NCI-H1092 (cell line): ENCODE measurements at places on chromosomes 1 and 21.
A peak's percentile ranks its signal among the peaks of the same experiment; 100 is the strongest.

- no peak for DNase-seq
These were observed 67.3 kb downstream of the SLC35F3 start for GRCh38 chr1:233971753-233972152.

DNA sequence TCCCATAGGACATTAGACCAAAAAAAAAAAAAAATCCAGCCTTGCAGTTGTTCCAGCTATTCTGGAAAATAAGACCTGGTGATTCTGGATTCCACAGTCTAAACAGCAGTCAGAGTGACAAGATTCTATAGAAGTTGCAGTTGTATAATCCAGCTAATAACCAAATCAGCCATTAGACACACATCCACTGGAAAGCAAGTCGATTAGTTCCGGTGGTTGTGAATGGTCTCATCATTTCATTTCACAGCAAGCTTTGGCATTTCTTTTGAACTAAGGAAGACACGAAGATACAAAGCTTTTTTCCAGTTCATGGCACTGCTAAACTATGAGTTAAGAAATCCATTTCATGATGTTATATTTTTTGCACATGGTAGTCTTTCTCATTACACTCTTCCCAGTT is 54.4 kb upstream of the FAM89A start:
- DNase-seq: no peak

DNA sequence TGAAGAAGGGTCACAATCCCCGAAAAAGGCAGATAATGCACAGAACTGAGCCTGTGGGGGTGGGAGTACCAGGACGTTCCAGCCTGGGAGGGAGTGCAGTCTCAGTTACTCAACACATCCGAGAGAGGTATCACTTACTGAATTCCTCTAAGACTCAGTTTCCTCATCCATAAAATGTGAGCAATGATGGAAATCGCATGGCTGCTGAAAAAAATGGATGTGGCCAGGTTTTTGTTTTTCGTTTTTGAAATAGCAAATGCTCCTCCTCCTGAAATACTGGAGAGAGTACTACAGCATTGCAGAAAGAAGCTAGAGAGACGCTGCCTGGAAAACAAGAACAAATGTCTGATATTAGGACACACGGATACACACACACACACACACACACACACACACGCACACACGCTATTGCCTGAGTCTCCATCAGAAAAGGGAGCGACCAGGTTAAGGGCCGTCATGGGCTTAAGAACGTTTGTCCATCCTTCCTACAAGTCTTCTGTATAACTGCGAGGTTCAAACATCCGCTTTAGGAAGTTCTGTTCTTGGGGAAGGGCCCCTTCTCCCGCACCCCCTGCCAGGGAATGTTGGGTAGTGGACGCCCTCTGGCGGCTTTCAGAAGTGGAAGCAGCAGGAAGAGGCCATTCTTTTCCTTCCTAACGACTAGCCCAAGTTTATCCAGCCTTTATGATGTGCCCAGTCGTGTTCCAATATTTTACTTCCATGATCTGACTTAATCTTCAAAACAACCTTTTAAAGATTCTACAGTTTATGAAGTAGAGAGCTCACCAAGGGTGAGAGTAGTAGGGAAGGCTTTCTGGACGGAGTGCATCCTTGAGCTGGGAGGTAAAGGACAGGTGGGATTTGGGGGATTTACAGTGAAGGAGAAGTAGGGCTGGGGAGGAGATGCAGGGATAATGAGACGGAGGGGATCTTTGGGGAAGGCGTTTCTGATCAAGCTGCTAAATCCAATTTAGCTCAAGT is 699 bp upstream of the NES start:
- DNase-seq: peak; percentile 30

- DNase-seq: no peak
These were observed 4.1 kb downstream of the RGS18 start for GRCh38 chr1:192162376-192162775.

DNA sequence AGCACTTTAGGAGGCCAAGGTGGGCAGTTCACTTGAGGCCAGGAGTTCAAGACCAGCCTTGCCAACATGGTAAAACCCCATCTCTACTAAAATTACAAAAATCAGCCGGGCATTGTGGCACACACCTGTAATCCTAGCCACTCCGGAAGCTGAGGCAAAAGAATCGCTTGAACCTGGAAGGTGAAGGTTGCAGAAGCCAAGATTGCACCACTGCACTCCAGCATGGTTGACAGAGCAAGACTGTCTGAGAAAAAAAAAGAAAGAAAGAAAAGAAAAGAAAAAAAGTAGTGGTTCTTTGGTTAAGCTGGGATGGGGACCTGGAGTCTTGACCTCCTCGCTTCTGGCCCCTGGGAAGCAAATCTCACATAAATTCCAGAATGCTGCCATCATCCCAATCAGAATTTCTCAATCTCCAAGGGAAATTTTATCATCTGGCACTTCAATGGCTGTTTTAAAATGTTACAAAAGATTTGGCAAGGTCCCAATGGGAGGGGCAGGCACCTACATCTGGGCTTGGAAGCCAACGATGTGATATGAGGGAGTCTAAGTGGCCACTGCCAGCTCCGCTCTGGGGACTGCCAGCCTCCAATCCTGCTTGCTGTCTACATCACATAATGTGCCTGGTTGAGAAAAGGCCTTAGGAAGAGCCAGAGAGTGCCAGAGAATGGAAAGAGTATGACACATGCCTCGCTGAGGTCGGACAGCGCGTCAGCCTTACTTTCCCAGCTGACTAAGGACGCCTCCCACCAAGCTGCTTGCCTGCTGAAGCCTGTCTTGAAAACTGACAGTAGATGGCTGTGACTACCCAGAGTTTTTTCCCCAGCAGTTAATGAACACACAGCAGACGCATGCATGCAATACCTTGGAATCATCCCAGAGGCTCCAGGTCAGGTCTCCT is 42.1 kb upstream of the SRP9 start:
- DNase-seq: peak; percentile 22

DNA sequence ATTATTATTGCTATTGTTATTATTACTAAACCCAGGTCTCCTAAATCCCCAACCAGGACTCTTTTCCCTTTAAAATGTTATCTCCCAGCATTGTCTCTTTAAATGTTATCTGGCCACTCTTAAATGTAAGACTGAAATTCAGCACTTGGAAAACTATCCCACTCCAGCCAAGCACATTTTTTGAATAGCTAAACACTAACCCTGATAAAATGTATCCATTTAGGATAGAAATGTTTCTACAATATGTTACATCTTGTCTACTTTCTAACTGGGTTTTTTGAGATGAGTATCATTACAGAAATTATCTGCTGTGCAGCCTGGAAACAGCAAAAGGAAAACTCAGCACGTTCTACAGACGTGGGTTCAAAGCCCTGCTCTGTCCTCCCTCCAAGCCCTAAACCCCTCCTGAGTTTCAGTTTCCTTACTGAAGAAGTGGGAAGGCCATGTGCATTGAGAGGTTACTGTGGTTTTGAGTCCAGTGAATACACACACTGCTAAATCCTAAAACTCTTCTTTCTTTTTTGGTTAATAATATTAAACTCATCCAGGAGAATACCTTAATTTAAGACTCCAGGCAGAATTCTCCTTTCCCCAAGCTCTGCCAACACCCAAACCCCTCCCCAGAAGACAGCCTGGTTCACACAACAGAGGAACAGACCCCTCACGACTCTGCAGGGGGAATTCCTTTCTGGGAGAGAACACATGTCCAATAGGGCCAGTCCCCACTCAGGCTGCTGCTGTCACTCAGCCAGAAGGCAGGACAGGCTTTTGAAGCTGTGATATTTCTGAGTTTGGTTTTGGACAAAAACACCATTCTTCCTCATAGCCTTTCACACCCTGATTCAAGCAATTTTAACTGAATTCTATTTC is 41.9 kb downstream of the HIVEP3 start:
- DNase-seq: no peak

DNA sequence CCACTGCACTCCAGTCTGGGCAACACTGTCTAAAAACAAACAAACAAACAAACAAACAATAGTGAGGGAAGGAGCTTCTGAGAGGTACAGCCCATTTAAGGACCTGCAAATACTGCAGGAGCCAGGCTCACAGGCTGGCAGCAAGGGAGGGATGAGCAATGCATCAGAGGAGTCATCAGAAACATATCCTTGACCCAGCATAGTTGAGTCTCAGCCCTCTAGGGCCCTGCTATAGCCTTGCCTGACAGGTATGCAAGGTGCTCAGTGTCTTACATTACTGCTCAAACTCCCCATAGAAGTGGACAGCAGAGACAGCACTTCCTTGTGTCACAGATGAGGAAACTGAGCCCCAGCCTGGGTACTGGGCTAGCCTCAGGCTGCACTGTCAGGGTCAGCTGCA is 7.3 kb upstream of the TTC4 start:
- no peak for DNase-seq

GRCh38 chr1:173476197-173476664 is 904 bp upstream of the PRDX6 start:
- no peak for DNase-seq

GRCh38 chr1:37124501-37124900 is 90.2 kb upstream of the GRIK3 start:
- no peak for DNase-seq

DNA sequence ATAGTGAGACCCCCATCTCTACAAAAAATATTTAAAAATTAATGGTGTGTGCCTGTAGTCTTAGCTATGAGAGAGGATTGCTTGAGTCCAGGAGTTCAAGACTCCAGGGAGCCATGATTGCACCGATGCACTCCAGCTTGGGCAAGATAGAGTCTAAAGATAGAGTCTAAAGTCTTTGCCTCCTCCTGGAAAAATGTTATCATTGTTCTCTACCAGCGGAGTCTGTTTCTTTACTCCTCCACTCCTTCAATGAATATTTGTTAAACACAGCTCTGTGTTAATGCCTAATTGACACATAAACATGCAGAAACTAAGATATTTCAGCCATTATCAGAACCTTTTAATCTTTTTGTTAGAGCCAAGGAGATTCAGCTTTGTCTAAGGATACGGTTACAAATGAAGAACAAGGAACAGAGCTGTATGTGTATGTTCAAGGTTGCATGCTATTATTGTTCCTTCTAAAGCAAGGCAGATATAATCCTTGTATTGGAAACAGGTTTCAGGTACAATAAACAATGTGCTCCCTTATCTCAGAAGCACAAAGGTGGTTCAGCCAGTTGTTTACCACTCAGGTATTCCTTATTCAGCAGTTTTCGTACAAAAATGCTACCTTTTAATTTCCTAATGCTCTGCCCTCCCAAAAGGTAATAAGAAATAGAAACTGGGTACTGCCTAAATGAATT is 15.4 kb downstream of the OVAAL start:
- DNase-seq: no peak

DNA sequence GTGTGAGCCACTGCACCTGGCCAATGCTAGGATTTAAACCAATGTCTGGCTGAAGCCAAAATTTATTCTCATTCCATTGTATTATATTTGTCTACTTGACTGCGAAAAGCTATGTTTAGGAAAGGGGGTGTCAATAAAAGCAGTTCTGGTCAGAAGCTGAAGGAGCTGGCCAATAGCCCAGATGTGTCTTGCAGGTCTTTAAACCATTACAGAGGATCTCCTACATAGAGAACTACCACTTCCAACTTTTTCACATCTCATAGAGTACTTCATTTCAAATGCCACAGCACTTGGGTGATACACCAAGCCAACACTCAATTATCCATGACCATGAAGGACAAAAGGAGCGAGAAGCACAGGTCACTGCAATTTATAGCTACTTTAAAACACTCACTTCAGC is 2.5 kb downstream of the SYT11 start:
- DNase-seq: no peak

DNA sequence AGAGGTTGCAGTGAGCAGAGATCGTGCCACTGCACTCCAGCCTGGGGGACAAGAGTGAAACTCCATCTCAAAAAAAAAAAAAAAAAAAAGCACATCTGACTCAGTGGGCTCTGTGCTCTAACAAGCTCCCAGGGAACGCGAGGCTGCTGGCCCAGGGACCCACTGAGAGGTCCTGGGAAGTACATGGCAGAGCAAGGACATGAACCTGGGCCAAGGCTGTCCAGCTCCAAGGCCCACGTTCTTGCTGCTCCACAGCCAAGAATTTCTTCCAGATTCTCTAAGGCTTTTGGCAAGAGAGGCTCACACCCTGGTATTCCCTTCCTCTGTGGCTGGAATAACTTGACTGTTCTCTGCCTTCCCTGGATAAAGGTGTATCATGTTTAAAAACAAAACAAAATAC is 15.4 kb upstream of the AGTRAP start:
- no peak for DNase-seq

DNA sequence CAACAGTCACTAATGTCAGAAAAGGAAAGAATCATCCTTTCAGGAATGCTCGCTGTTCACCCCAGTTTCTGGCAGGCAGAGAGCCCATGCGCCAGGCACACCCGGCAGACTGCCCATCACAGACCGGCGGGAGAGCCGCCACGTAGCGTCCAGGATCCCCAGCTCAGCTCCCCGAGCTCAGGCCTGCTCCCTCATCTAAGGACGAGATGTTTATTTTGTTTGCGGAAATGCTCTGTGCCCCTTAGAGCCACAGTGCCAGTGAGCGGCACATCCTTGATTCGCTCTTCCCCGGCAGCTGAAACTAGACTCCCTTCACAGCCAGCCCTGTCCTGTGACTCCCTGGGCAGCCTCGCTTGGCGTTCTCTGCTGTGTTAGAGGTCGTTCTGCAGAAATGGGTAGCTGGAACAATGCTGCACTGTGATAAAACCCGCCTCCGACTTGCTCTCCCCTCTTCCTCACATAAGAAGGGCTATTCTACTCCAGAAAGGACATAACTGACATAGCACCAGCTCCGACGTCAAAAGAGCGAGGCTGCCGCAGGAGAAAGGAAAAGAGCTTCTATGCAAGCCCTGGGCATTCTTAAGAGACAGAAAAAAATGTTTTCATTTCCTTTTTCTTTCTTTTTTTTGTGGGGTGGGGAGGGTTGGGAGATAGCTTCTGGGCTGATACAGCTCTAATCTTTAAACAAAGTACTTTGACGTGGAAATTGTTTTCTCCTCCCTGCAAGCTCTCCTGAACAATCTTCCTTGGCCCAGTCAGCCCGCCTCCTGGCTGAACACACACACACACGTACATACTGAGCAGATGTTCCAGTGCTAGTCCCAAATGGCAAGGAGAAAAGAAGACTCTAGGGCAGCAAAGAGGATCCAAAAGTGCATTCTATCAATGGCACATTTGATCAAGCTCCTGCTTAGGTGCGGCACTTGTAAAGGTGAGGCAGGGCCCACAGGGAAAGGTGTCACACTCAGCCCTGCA is 37.2 kb downstream of the MRAP start:
- no peak for DNase-seq

DNA sequence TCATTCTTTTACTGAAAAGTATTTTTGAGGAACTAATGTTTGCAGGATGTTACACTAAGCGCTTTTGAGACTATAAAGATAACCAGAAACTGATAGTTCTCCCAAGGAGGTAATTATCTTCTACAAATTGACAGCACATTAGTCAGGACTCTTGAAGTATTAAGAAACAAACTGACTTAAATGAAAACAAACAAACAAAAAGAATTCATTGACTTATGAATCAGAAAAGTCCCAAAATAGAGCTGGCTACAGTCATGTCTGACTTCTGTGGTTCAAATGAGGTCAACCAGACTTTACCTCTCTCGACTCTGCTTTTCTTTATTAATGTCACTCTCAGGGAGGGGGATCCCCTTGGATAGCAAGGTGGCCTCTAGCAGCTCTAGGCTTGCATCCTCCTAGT is 296.8 kb downstream of the TPR start:
- DNase-seq: no peak

DNA sequence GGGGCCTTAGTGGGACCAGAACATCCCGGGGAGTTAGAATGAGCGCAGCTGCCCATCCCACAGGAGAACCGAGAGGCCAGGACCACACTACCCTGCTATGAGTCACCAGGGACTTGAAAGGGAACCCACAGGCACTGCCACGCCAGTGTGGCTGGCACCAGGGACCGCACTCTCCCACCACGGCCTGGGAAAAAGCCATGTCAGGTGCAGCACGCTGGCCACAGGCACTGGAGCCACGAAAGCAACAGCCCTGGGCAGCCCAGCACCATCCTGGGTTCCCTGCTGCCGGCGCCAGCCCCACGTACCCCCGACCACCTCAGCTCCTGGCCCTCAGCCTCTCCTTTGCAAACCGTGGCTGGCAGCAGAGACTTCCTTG is 14.1 kb upstream of the TMEM240 start:
- DNase-seq: no peak
